Activated CD8-positive, alpha-beta T cell treated with anti-CD3 and anti-CD28 coated beads for 36 hours (primary cell): ENCODE measurements at places on chromosomes 2 and 18.
A peak's percentile ranks its signal among the peaks of the same experiment; 100 is the strongest.

DNA sequence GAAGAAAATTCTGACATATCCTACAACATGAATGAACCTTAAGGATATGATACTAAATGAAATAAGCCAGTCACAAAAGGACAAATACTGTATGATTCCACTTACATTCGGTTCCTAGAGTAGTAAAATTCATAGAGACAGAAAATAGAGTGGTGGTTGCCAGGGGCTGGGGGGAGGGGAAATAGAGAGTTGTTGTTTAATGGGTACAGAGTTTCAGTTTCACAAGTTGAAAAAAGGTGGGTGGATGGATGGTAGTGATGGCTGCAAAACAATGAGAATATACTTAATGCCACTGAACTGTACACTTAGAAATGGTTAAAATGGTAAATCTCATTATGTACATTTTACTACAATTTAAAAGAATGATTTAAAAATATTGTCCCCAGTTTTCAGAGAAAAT, 53.3 kb upstream of the NFU1 start:
- DNase-seq, result peak; percentile 72

GRCh38 chr2:112486895-112487294, 4.9 kb downstream of the TTL start:
- peak; percentile 14 for DNase-seq

DNA sequence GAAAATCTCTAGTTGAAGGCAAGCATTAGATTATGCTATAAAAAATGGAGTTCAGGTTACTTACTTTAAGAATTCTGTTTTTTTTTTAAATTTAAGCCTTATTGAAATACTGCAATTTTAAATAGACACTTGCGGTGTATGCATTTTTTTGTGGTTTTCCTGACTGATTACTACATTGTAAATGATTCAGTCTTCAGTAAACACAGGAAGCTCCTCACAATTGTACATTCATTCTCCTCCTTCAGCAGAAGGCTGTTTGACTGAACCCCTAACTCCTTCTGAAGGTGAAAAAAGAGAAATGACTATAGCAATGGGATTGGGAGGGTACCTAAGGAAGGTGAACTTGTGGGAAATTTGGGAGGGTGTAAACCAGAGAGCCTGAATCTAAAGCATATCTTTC, 136.1 kb downstream of the GCA start:
- no peak for DNase-seq

GRCh38 chr18:35291166-35291565, 1.1 kb upstream of the ZSCAN30 start:
- no peak for DNase-seq

DNA sequence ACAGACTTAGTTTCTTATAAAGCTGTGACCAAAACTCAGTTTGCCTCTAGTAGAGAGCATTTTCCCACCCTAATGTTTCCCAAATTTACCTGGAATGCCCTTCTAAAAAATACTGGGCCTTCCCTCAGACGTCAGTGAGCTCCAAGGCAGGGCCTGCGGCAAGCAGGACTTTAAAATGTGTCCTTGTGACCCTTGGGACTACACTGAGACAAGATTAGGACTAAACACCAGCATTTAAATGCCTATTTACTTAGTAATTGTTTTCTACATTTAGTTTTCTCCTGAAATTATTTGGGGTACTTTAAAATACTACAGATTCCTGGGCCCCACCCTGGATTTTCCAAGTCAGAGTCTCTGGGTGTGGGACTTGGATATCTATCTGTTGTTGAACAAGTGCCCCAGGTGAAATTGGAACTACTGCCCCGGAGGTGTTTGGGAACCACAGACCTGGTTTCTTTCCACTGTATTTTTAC, 14.3 kb downstream of the GATA6 start:
- no peak for DNase-seq

- no peak for DNase-seq
Observed at GRCh38 chr2:49702740-49703139, 548.4 kb upstream of the FSHR start.

DNA sequence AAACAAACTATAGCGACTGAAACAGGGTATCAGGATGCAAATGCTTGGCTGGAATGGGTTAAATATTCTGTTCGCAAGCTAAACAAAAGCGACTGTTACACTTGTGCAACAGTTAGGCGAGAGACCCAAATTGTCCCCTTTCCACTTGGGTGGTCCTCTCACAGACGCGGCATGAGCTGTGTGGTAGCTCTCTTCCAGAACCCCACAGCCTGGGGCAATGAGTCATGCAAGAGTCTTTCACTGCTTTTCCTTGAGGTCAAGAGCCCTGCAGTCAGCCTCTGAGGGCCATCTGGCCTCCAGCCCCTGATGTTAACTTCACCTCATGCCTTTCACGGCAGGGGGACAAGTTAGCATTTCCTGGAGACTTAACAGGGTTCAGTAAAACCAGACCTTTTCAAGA, 25.7 kb downstream of the SULT1C4 start:
- DNase-seq, result no peak

DNA sequence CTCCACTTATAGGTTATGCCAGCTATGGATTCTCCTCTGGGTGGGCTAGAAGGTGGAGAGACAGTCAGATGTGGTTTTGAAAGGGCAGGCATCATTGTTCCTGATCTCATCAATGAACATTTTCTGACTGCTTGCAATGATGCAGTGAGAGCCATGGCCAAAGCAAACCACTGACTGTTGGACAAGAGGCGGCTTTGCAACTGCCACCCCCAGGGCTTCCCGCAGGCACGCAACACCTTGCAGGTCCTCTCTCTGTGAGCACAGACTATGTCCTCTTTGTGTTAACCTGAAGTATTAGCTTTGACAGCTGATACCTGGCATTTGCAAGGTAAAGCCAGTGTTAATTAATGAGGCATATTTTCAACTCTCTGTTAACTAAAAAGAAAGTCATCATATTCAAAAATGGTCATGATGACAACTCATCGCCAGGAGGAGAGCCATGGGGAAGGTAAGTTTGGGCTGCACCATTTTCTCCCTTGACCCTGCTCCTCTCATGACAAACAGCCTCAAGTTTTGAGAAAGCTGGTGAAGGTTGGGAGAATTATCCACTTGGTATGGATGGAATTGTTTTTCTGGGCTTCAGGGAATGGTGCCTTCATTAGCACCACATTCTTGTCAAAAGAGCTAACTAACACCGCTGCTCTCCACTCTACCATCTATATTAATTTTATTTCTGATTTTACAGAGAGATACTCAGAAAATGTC, 14.9 kb upstream of the FAM124B start:
- no peak for DNase-seq

DNA sequence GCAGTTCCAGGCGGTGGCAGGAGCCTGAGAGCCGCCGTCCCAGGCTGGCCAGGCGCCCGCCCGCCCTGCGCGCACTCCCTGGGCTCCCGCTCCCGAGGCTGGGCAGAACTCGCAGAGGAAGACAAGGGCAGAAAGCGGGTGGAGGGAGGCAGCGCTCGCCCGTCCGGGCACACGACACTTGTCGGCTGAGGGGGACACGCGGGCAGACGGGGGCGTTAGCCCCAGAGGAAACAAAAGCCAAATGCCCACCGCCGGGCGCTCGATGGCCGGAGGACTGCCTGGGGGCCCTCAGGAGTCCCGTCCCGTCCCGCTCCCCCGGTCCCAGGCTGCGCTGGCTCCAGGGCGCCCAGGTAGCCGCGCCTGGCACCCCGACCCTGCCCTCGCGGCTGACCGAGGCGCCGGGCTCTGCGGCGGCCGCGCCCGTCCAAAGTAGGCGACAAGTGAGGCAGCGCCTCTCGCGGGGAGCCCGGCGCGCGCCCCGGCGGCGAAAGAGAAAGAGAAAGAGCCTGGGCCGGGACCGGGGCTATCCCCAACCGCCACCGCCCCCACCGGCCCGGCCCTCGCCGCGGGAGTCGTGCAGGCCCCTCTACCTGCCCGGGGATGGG, 491 bp downstream of the L3MBTL4 start:
- peak; percentile 39 for DNase-seq

DNA sequence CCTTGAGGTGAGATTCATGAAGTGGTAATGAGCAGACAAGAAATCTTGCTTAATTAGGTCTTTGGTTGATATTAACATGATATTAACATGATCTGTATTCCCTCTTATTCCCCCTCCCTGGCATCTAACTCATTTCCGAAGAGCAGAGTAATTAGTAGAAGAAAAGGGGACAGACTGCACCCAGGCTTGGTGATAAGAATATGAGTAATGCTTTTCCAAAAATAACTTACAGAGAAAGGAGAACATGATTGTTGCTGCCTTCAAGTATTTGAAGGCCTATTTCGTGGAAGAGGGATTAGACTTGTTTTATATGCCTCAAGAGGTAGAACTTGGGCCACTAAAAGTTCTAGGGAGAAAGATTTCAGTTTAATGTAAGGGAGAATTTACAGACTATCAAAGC, 130.6 kb upstream of the ATP5MC3 start:
- no peak for DNase-seq
